ENCODE measurements at places on chromosomes 2 and 18. TPM values are rescaled to one million over a fixed set of nuclear protein-coding genes. Genes with fewer than 3 reads are reported as not detected.

DNA sequence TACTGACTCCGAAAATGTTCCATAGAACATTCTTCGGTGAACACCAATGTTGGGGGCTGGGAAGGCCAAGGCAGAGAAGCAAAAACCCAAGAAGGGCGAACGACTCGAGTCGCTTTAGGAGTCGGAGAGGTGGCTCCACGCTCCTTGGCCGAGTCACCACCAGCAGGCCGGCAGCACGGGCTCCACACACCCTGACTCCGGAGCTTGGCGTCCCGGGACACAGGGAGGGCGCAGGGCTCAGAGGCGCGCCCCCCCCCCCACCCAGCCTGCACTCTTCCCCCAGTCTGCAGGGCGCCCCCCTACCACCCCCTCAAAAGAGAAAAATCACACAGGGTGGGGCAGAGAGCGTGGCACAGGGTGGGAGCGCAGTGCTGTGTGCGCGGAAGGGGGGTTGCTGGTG is 7.5 kb upstream of the ADI1 start:
- DNase-seq = no peak
- peaks cover 7% of the 10 kb centered on the region for H3K4me1 ChIP-seq
- no peaks in the 10 kb centered on the region for H3K36me3 ChIP-seq
- no peak overlapping the region for H3K27ac ChIP-seq

AOX1 gene
- 670 TPM for total RNA-seq

SOWAHC gene
- 5.5 TPM for total RNA-seq

GRCh38 chr2:111896024-111896423 is 2.4 kb upstream of the MERTK start:
- H3K27ac ChIP-seq = no peak overlapping the region
- peak; percentile 67 for DNase-seq
- H3K4me1 ChIP-seq = no peaks in the 10 kb centered on the region
- no peaks in the 10 kb centered on the region for H3K36me3 ChIP-seq
- H3K27me3 ChIP-seq = no peaks in the 10 kb centered on the region

DNA sequence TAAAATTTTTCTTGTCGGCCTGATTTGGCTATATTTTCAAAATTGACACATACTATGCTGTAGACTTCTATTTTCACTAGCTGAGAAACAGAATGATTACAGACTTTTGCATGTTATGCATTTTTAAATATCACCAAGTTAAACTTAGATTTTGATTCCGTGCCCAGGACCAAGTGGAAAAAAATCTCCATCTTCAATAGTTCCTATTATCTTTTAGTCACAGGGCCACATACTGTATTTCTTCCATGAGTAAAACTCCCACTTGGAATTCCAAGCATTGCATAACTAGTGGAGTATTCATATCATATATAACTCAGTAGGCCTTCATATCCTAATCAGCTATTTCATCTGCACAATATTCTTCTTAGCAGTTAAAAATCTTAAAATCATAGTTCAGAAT is 470.9 kb downstream of the ARHGAP15 start:
- H3K27ac ChIP-seq = no peak overlapping the region
- no peaks in the 10 kb centered on the region for H3K36me3 ChIP-seq
- DNase-seq = no peak
- no peaks in the 10 kb centered on the region for H3K4me1 ChIP-seq

DNA sequence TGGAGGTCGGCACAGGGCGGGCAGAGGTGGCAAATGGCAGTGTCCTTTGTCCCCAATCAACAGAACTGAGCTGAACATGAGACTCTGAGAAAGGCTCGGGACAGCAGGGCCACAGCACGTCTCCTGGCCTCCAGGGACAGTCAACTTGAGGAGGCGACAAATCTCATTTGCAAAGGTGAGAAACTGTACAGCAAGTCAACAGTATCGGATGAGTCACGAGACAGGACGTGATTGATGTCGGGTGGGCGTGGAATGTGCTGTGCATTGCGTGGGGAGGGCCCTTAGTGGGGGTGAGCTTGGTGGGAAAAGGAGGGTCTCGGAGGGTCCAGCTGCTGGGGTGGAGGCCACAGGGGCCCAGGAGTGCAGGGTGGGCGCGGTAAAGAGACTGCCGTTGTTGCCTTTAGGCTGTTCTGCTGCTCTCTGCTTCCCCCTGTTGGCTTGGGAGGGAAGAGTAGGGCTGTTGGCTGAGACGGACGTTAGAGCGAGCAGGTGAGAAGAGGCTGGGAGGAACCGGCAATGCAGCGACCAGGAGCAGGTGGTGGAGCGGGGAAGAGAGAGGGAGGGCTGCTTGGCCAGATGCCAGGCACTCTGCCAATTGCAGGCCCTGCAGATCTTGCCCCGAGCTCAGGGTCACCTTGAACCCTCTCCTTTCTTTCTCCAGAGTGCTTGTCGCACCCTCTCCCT is 164.3 kb downstream of the BCL2 start:
- peak; percentile 50 for DNase-seq
- H3K4me1 ChIP-seq = no peaks in the 10 kb centered on the region
- H3K27me3 ChIP-seq = no peaks in the 10 kb centered on the region
- H3K36me3 ChIP-seq = no peaks in the 10 kb centered on the region
- no peak overlapping the region for H3K4me3 ChIP-seq
- no peak overlapping the region for H3K27ac ChIP-seq

DNA sequence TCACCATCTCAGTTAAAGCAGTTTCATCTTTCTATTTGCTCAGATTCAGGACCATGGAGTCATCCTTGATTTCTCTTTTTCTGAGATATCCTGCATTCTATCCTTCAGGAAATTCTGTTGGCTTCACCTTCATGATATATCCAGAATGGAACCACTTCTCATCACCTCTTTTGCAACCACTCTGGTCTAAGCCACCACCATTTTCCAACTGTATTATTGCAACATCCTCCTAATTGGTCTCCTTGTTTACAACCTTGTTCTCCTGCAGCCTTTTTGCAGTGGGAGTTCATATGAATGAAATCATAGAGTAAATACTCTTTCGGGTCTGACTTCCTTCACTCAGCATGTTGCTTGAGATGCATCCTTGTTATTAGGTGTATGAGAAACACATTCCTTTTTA is 3.4 kb upstream of the EFEMP1 start:
- H3K4me3 ChIP-seq = no peak overlapping the region
- no peak for DNase-seq
- H3K36me3 ChIP-seq = no peaks in the 10 kb centered on the region
- peaks cover 70% of the 10 kb centered on the region for H3K27me3 ChIP-seq
- H3K4me1 ChIP-seq = peaks cover 7% of the 10 kb centered on the region

DNA sequence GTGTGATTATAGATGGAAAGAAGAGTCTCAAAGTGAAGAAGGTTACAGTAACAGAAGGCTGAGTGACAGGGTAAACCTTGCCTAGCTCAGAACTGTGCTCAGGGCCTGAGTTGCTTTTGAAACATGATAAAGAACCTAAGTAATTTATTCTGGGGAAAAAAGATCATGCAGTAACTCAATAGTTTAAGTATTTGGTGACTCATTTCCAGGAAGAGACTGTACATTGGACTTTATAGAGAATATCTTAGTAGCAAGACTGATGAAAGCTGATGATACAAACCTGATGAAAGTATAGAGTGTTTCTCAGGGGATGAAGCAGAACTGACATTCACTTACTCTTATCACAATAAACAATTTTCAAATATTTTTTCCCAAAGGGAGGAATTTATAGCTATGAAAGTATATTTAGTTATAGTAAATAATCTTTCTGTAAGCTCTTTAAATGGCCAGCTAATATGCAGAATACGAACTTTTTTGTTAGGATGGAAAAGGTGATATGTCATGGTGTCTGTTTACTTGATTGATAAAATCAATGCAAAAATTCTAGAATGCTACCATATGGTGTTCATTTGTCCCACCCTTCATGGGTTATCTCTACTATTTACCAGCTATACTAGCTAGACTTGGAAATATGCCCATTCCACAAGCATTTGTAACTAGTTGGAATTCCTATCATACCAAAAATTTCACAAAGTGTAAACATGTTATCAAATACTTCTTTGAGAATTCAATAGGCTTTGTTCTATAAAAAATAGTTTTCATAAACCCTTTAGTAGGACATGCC is 1265.5 kb upstream of the ACVR2A start:
- H3K4me1 ChIP-seq = no peaks in the 10 kb centered on the region
- H3K4me3 ChIP-seq = no peak overlapping the region
- DNase-seq = no peak

TWIST2 gene
- total RNA-seq = 3.3 TPM

- no peak overlapping the region for H3K27ac ChIP-seq
- H3K36me3 ChIP-seq = no peaks in the 10 kb centered on the region
- H3K27me3 ChIP-seq = no peaks in the 10 kb centered on the region
- no peak for DNase-seq
Observed at GRCh38 chr2:143452817-143453451, 323.7 kb downstream of the ARHGAP15 start.

TLX2 gene
- 3.9 TPM for total RNA-seq

DNA sequence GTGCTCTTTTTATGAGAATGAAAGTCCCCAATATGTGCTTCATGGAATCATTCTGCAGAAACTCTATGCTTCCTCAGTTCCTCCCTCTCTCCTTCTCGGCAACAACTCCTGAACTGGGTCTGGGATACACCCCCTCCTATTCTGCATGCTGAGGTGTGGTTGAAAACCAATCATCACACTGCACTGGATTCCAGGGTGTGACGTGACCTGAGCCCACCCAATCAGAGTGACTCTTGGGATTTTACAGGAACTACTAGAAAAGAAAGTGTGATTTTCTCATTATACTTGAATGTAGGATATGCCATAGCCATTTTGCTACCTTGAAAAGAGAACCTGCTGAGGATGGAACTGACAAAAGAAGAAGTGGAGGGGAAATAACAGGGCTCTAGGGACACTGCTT is 36.3 kb downstream of the ACVR1 start:
- H3K4me1 ChIP-seq = peaks cover 58% of the 10 kb centered on the region
- no peaks in the 10 kb centered on the region for H3K27me3 ChIP-seq
- peak overlapping the region; percentile 92 for H3K27ac ChIP-seq
- no peaks in the 10 kb centered on the region for H3K36me3 ChIP-seq
- H3K4me3 ChIP-seq = no peak overlapping the region

GPR39 gene
- total RNA-seq = not detected

TYMS gene
- 19.2 TPM for total RNA-seq

MSH2 gene
- 8.4 TPM for total RNA-seq

DNA sequence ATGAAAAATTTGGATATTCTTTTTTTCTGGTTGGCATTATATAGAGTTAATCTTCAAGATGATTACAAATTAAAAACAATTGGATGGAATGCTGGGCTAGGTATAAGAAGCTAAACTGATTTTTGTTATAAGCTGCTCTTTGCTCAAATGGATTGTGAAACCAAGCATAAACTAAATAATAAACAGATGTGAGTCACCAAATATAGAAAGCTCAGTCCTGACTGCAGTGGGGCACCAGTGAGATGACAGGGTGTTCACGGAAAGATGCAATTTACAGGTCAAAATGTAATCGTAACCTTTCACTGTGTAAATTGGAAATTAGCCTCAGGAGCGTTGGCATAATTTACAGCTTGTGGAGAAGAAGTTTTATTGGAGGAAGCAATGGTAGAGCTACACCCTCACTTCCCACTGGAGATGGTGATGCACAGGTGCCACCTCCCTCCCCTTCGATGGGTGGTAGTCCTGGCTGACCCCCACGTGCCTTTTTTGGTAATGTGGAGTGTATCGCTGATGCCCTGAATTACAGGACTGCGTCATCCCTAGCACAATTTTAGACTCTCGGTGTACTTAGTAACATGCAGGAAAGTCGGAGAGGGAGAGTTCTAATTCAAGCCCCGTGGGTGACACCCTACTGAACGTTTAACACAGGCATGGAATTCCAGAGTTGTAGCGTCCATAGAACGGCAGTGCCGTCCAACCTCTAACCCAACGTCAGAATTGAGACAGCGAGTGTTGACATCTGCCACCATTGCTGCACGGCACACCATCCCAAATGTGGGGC is 73.9 kb upstream of the NFATC1 start:
- DNase-seq = no peak
- no peaks in the 10 kb centered on the region for H3K27me3 ChIP-seq
- no peaks in the 10 kb centered on the region for H3K4me1 ChIP-seq

ADRA2B gene
- total RNA-seq = 12.9 TPM

- H3K27ac ChIP-seq = peak overlapping the region; percentile 61
- H3K27me3 ChIP-seq = no peaks in the 10 kb centered on the region
- peak; percentile 55 for DNase-seq
- H3K4me1 ChIP-seq = peaks cover 45% of the 10 kb centered on the region
Observed at GRCh38 chr18:36314098-36314497, 16.6 kb downstream of the FHOD3 start.

MARCHF7 gene
- 89.2 TPM for total RNA-seq

- no peak overlapping the region for H3K27ac ChIP-seq
- no peaks in the 10 kb centered on the region for H3K27me3 ChIP-seq
- H3K4me1 ChIP-seq = no peaks in the 10 kb centered on the region
- DNase-seq = no peak
- no peak overlapping the region for H3K4me3 ChIP-seq
- no peaks in the 10 kb centered on the region for H3K36me3 ChIP-seq
Observed at GRCh38 chr2:129331638-129332037, 647.8 kb upstream of the RAB6C start.

ITGA6 gene
- total RNA-seq = 9.1 TPM
